H9 (cell line): ENCODE measurements at places on chromosomes 2 and 18. TPM values are rescaled to one million over a fixed set of nuclear protein-coding genes. Genes with fewer than 3 reads are reported as not detected.
A peak's percentile ranks its signal among the peaks of the same experiment; 100 is the strongest.

GRCh38 chr2:72204786-72205503 is 57.3 kb upstream of the CYP26B1 start:
- H3K27me3 ChIP-seq, result no peaks in the 10 kb centered on the region
- no peak overlapping the region for H3K4me3 ChIP-seq
- no peaks in the 10 kb centered on the region for H3K4me1 ChIP-seq
- no peaks in the 10 kb centered on the region for H3K36me3 ChIP-seq
- H3K27ac ChIP-seq, result no peak overlapping the region

GRCh38 chr2:241777686-241778627 is 1.3 kb downstream of the GAL3ST2 start:
- no peaks in the 10 kb centered on the region for H3K27me3 ChIP-seq

DNA sequence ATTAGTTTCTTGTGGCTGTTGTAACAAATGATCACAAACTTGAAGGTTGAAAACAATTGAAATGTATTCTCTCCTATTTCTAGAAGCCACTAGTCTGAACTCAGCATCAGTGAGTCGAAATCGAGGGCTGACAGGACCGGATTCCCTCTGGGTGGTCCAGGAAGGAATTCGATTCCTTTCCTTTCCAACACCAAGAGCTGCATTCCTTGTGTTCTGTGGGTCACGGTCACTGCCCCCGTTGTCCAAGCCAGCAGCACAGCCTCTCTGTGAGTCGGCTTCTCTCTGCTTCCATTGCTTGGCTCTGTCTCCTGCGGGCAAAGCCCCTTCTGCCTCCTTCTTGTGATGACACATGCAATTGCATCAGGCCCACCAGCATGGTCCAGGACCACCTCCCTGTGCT is 67.3 kb downstream of the SMIM21 start:
- H3K36me3 ChIP-seq, result peaks cover 7% of the 10 kb centered on the region
- H3K4me1 ChIP-seq, result no peaks in the 10 kb centered on the region
- DNase-seq, result no peak
- H3K4me3 ChIP-seq, result no peak overlapping the region

DNA sequence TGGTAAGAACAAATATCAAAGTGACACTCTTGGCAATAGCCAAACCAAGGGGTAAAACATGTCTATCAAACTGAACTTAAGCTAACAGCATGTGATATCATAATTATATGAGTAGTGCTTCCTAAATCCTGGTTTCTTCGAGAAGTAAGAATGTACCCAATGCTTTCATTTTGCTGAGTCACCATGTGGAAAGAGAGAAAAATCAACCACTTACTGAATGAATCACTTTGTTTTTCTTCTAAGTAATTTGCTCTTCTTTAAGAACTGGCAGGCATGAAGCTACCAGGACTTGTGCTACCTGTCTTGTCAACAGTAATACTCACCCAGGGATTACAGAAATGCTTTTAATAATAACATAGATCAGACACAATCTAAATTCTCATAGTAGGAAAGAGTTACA is 19.0 kb upstream of the DUSP19 start:
- no peak overlapping the region for H3K4me3 ChIP-seq
- no peaks in the 10 kb centered on the region for H3K36me3 ChIP-seq
- H3K27me3 ChIP-seq, result no peaks in the 10 kb centered on the region
- DNase-seq, result no peak
- H3K27ac ChIP-seq, result no peak overlapping the region
- peaks cover 5% of the 10 kb centered on the region; the same call in 1 of the 2 replicates for H3K4me1 ChIP-seq

GRCh38 chr2:68379184-68379708 is 14.2 kb downstream of the PLEK start:
- no peaks in the 10 kb centered on the region for H3K27me3 ChIP-seq
- H3K27ac ChIP-seq, result no peak overlapping the region
- no peak for DNase-seq
- H3K36me3 ChIP-seq, result no peaks in the 10 kb centered on the region
- no peaks in the 10 kb centered on the region for H3K4me1 ChIP-seq

DNA sequence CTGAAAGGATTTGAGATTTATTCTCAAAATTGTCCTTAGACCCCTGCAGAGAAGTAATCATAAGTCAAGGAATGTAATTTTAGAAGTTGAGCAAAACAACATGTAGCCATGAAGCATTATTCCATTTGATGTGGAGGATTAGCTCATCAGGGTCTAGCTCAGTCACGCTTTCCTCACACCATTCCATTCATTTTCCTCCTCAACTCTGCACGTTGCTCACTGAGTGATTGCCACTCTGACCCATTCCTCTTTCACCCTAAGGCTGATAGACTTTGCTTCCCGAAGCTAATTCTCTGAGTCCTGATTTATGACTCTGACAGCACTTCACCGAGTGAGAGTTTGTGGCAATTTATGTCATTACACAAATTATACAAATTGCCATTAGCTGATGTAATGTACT is 820.6 kb upstream of the PIK3C3 start:
- H3K36me3 ChIP-seq, result no peaks in the 10 kb centered on the region
- no peak overlapping the region for H3K4me3 ChIP-seq
- H3K4me1 ChIP-seq, result no peaks in the 10 kb centered on the region
- H3K27me3 ChIP-seq, result no peaks in the 10 kb centered on the region
- H3K27ac ChIP-seq, result no peak overlapping the region

- H3K27me3 ChIP-seq, result no peaks in the 10 kb centered on the region
- peaks cover 8% of the 10 kb centered on the region for H3K36me3 ChIP-seq
- no peak for DNase-seq
Observed at GRCh38 chr2:15677141-15677843, 85.6 kb downstream of the DDX1 start.

DNA sequence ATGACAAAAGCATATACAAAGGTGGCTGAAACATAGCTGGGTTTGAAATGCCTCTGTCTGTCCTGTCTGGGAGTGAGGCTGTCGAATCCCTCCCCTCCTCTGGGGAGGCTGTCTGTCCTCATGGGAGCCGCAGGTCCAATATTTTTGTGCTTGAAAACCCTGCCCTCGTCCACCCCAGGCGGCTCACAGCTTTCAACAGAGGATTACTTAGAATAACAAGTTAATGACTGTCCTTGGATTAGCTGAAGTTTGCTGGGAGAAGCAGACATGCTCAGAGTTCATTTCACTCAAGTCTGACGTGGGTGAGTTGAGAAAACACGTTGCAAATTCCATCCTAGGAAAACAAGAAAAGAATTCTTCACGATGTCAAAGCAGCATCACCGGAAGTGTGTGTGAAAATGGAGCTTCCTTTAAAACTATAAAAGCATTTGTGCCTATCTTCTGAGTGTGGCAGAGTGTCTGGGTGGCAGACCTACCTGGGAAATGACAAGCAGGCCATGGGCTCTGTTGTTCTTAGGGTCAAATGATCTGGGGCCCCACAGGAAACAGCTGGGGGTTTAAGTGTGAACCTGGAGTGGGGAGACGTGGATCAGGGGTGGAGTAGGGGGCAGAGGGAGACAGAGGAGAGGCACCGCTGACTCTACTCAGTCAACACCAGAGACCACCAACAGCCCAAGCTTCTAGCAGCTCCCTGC is 77.1 kb downstream of the DDX1 start:
- H3K27ac ChIP-seq, result no peak overlapping the region
- H3K4me1 ChIP-seq, result no peaks in the 10 kb centered on the region; the same call in 1 of the 2 replicates
- no peaks in the 10 kb centered on the region for H3K27me3 ChIP-seq
- DNase-seq, result no peak

- H3K36me3 ChIP-seq, result no peaks in the 10 kb centered on the region
- no peak overlapping the region for H3K27ac ChIP-seq
- no peaks in the 10 kb centered on the region for H3K27me3 ChIP-seq
- DNase-seq, result no peak
- H3K4me1 ChIP-seq, result no peaks in the 10 kb centered on the region; the same call in 1 of the 2 replicates
Observed at GRCh38 chr2:207855591-207855990, 85.9 kb upstream of the FZD5 start.

DNA sequence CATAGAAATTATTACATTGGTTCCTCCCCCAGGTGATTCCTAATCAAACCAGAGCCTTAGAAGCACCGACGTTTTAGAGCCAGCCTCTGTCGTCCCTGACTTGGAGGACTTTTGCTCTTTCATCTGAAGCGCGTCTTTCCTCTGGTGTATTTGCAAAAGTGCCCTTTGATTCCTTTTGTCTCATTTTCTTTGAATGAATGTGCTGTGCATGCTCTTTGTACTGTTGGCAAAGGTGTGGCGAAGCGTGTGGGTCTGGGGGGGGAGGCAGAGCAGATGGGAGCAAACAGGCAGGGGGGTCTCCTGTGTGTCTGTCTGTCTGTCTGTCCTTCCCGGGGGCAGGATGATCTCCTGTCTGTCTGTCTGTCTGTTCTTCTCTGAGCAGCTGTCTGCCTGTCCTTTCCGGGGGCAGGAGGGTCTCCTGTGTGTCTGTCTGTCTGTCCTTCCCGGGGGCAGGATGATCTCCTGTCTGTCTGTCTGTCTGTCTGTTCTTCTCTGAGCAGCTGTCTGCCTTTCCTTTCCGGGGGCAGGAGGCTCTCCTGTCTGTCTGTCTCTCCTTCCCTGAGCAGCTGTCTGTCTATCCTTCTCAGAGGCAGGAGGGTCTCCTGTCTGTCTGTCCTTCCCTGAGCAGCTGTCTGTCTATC is 205.5 kb upstream of the MYT1L start:
- no peaks in the 10 kb centered on the region for H3K36me3 ChIP-seq
- no peak for DNase-seq
- H3K4me1 ChIP-seq, result no peaks in the 10 kb centered on the region; the same call in 1 of the 2 replicates
- no peak overlapping the region for H3K4me3 ChIP-seq
- H3K27ac ChIP-seq, result no peak overlapping the region

DNA sequence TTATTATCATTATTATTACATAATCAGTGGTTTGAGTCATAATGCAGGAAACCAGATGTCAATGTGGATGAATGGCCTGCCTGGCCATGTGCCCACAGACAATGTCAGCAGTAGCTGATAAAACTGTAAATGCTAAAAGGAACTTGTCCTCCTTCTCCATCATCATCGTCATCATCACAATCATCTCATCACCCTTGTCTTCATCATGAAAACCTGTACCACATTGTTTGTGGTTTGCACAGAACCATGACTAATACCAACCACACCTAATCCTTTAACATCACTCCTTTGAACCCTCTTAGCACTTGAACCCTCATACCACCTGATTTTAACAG is 96.0 kb downstream of the HNMT start:
- H3K27ac ChIP-seq, result no peak overlapping the region
- H3K27me3 ChIP-seq, result peaks cover under 1% of the 10 kb centered on the region; the same call in 1 of the 2 replicates
- no peak for DNase-seq
- no peak overlapping the region for H3K4me3 ChIP-seq
- H3K36me3 ChIP-seq, result no peaks in the 10 kb centered on the region
- H3K4me1 ChIP-seq, result no peaks in the 10 kb centered on the region

- no peak for DNase-seq
- H3K4me1 ChIP-seq, result no peaks in the 10 kb centered on the region
- H3K27ac ChIP-seq, result no peak overlapping the region
- H3K36me3 ChIP-seq, result peaks cover 7% of the 10 kb centered on the region
- H3K27me3 ChIP-seq, result no peaks in the 10 kb centered on the region
- H3K4me3 ChIP-seq, result peak overlapping the region; percentile 88
Observed at GRCh38 chr2:86623043-86623493, 597 bp downstream of the RNF103 start.

DNA sequence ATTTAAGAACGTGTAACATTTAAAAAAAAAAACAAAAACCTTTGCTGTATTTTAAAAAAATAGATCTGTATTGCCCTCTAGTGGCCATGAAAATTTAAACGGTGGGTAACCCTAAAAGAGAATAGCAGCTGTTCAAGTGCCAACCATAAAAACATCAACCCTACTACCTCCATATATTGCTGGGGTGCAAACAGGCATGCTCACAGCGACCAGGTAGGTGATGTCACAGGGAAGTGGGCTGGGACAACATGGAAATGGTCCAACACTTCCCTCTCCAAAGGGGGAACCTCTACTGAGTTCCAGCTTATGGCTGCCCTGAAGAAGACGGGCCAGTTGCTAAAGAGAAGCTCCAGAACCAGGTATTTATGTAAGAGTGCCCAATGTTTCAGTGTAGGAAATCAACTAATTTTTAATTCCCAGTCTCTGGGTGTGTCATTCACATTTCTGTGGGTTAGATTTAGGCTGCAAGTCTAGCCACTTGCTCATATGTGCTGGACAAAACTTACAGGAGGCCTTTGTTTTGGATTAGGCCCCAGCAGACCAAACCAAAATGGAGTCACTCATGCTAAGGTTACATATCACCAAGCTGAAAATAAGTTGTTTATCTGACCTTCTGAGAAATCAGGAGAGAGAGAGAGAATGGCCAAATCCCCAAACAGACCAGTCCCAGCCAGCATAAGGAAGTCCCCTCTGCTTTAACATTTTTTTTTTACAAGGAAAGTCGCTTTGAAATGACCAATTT is 54.5 kb downstream of the SKA1 start:
- H3K27me3 ChIP-seq, result no peaks in the 10 kb centered on the region
- H3K4me3 ChIP-seq, result no peak overlapping the region
- H3K36me3 ChIP-seq, result peaks cover 6% of the 10 kb centered on the region; the same call in 2 of the 3 replicates

DNA sequence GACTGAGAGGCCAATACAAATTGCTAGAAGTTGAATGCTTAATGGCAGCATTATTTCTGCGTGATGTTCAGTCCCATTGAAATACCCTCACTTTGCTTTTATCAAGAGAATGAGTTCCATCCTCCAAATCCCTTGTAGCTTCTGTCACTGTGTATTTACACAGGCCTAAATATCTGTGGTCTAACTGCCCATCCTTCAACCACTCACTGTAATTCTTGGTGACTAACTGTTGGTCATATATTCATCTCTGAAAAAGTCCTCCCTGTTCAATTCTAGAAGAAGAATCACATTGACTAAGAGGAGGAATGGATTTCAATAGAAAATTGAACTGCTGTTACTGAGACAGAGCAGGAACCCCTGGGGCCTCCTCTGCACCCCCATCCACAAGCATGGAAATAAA is 74.2 kb upstream of the L3MBTL4 start:
- H3K4me3 ChIP-seq, result no peak overlapping the region
- peaks cover 4% of the 10 kb centered on the region; the same call in 1 of the 2 replicates for H3K4me1 ChIP-seq
- no peaks in the 10 kb centered on the region for H3K36me3 ChIP-seq
- no peak for DNase-seq

- DNase-seq, result peak; percentile 59
- H3K27me3 ChIP-seq, result no peaks in the 10 kb centered on the region
- peak overlapping the region; percentile 42 for H3K4me3 ChIP-seq
Observed at GRCh38 chr18:77671456-77672167, 422.0 kb downstream of the GALR1 start.

DNA sequence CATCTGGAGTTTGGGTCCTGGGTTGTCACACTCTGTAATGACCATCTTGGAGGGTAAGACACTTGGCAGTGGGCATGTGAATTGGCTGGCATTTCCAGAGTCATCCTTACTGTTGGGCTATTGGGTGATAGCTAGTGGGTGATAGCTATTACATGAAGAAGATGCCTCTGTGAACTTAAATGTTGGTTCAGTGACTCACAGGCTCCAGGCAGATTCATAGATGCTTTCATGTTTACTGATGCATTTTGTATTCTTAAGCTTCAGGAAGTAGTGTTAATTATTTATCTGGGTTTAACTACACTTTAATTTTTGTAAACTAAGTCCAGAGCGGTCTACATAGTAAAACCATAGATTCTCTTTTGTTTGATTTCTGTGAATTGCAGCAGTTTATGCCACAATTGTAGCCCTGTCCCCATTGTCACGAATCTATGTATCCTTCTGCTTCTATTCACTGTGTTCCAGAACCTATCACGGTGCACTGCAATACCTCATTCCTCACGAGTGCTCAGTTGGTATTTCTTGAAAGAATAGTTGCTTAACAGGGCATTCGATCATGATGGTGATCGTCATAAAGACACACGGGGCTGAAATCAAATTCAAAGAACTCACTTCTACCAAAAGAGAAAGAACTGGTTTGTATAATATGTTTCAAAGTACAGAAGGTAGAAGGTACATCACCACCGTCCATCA is 79.7 kb downstream of the GBX2 start:
- H3K36me3 ChIP-seq, result no peaks in the 10 kb centered on the region
- DNase-seq, result no peak
- H3K27me3 ChIP-seq, result no peaks in the 10 kb centered on the region
- H3K4me1 ChIP-seq, result peaks cover 26% of the 10 kb centered on the region
- no peak overlapping the region for H3K27ac ChIP-seq

Gene GRP
- not detected in 2 replicates for total RNA-seq

Gene IL36A
- total RNA-seq, result not detected in 2 replicates

Gene CCDC138
- 31.4 and 32.7 TPM in 2 replicates for total RNA-seq

Gene MOCOS
- 5.2 and 6.0 TPM in 2 replicates for total RNA-seq

Gene KIF1A
- total RNA-seq, result 188 and 204 TPM in 2 replicates

Gene COL3A1
- total RNA-seq, result not detected in 2 replicates

Gene CCBE1
- total RNA-seq, result 0.39 and 0.46 TPM in 2 replicates

Gene QPCT
- total RNA-seq, result not detected in 2 replicates
